ENCODE measurements at places on chromosomes 6 and 20.

DNA sequence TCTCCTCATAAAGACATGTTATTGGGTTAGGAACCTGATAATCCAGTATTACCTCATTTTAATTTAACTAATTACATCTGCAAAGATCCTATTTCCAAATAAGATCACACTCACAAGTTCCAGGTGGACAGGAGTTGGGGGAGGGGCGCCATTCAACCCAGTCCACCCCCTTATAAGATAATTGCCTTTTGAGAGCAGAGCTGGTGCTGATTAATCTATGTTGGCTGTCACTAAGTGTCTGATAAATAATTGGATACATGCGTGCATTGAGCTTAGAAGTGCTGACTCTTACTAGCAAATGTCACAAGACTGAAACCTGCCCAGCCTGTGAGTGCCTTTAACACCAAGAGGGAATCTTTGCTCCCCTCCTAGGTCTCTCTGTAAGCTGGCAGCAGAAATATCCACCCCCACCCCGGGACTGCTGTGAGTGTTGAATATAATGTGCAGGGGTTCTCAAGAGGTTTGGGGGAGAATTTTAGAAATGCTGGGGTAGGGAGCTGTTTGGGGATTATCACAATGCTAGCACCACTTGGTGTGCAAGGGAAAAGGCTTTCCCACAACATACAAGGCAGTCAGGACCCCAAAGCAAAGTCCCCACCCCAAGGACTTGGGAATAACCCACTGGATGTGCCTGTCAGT is 87.5 kb downstream of the ANKRD60 start:
- H3K27me3 ChIP-seq: peaks cover 10% of the 10 kb centered on the region
- H3K4me1 ChIP-seq: no peaks in the 10 kb centered on the region

- DNase-seq: no peak
- H3K4me1 ChIP-seq: peaks cover 39% of the 10 kb centered on the region
- peaks cover 32% of the 10 kb centered on the region for H3K36me3 ChIP-seq
- no peak overlapping the region for H3K4me3 ChIP-seq
Observed at GRCh38 chr6:157831018-157831369, 7.9 kb downstream of the SNX9 start.

- DNase-seq: no peak
- peaks cover 7% of the 10 kb centered on the region for H3K27me3 ChIP-seq
- H3K36me3 ChIP-seq: no peaks in the 10 kb centered on the region
- no peak overlapping the region for H3K4me3 ChIP-seq
Observed at GRCh38 chr6:14518515-14519217, 401.1 kb downstream of the CD83 start.

GRCh38 chr20:47843886-47844567 is 58.7 kb upstream of the SULF2 start:
- no peaks in the 10 kb centered on the region for H3K36me3 ChIP-seq
- H3K4me1 ChIP-seq: peaks cover 6% of the 10 kb centered on the region
- H3K27ac ChIP-seq: no peak overlapping the region
- no peak overlapping the region for H3K4me3 ChIP-seq
- no peak for DNase-seq
- H3K27me3 ChIP-seq: peaks cover 4% of the 10 kb centered on the region

- H3K4me1 ChIP-seq: no peaks in the 10 kb centered on the region
- no peak overlapping the region for H3K27ac ChIP-seq
- no peak for DNase-seq
- H3K36me3 ChIP-seq: peaks cover 2% of the 10 kb centered on the region
- H3K27me3 ChIP-seq: no peaks in the 10 kb centered on the region
Observed at GRCh38 chr6:80531681-80532619, 425.5 kb downstream of the BCKDHB start.

DNA sequence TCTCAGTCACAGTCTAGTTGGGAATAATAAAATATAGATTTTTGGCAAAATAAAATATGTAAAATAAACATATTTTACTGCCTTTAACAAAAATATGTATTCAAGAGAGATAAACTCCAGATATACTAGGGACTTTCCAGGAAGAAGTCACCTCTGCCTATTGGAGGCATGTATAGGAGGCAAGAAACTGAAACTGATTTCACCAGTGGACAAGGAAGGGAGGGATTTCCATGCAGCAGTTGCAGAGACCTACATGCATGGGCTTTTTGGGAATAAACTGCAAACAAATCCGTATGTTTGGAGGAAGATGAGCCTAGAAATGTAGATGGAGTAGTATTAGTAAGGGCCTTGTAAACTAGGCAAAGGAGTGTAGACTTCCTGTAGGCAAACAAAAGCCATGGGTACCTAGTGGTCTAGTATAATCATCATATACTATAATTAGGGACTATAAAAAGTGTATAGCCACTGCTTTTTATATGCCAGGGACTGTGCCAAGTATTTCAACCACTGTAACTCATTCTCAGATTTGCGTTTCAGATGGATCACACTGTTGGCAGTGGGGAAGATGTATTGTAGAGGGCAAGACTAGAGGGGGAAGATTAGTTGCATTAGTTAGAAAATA is 38.9 kb downstream of the CD109 start:
- H3K27me3 ChIP-seq: peaks cover 3% of the 10 kb centered on the region
- H3K36me3 ChIP-seq: no peaks in the 10 kb centered on the region
- H3K4me1 ChIP-seq: peaks cover 7% of the 10 kb centered on the region
- no peak for DNase-seq

DNA sequence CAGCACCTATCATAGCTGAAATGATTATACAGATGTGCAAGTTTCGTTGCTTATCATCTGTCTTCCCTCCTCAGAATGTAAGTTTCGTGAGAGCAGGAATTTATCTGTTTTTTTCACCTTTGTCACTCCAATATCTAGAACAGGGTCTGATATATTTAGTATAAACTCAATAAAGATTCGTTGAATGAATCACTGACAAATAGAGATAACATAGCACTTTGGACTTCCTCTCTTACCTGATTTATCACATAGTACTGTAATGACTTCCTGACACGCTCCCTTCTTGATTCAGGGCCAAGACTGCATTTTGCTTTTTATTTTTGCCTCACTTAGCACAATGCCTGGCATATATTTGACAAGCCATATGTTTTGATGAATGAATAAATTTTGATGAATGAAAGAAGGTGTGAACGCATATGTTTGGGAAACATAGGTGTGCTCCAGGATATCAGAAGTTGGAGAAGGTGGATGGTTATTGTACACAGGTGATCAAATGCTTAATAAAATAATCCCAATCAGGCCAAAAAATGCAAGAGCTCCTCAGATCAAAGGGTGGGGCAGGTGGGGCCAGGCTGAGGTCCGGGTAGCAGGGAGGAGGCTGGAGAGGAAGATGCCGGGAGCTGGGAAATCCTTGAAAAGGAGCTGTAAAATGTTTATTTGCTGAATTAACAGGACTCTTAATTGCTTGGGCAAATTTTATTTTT is 33.0 kb downstream of the PIM1 start:
- peak overlapping the region; percentile 82 for H3K27ac ChIP-seq
- H3K4me1 ChIP-seq: peaks cover 50% of the 10 kb centered on the region
- no peak for DNase-seq
- no peaks in the 10 kb centered on the region for H3K27me3 ChIP-seq
- peaks cover 3% of the 10 kb centered on the region for H3K36me3 ChIP-seq
- peak overlapping the region; percentile 25 for H3K4me3 ChIP-seq

DNA sequence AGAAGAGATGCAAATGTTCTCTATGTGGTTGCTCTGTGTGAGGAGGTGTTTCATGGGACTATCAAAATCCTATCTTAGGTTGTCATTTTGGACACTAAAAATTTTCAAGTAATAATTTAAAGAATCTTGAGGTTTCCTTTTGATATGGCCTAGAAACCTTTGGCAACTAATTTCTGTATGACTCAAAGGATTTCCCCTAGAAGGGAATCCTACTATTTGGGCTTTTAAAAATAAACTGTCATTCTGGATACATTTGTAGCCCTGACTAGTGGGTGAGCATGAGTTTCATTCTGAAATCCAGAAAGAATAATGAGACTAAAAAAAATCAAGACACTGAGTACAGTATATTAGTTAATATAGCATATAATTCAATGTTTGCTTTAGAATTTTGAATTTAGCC is 25.5 kb upstream of the RAB23 start:
- no peak for DNase-seq
- no peaks in the 10 kb centered on the region for H3K36me3 ChIP-seq
- H3K4me3 ChIP-seq: no peak overlapping the region
- H3K27me3 ChIP-seq: no peaks in the 10 kb centered on the region
- H3K4me1 ChIP-seq: no peaks in the 10 kb centered on the region

GRCh38 chr6:73134588-73134987 is 90.7 kb downstream of the KHDC1L start:
- H3K36me3 ChIP-seq: peaks cover 4% of the 10 kb centered on the region
- H3K27me3 ChIP-seq: no peaks in the 10 kb centered on the region
- DNase-seq: peak; percentile 36
- no peak overlapping the region for H3K4me3 ChIP-seq

GRCh38 chr20:43680981-43681380 is 14.1 kb downstream of the MYBL2 start:
- H3K27ac ChIP-seq: no peak overlapping the region
- no peak for DNase-seq
- H3K4me1 ChIP-seq: peaks cover 8% of the 10 kb centered on the region
- H3K27me3 ChIP-seq: no peaks in the 10 kb centered on the region

DNA sequence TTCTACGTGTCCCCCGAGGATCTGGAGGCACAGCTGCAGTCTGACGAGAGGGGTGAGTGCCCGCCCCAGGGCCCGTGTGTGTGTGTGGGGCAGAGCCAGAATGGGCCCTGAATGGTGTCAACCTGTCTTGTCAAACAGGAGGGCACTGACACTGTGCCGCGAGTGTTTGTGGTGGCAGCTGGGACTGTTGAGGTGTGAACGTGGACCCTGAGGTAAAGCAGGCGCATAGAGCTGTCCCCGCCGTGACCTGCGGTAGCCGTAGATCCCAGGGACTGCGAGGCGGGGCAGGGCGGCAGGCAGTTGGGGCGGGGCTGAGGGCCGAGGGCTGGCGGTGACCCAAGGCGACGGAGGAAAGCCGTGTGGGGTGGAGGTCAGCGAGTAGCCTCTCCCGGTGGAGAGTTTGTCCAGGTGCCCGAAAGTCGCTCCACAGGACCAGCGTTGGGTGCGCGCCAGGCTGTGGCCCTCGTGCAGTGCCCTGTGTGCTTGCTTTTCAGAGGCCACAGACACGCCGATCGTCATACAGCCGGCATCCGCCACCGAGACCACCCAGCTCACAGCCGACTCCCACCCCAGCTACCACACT is 25.2 kb downstream of the UCKL1 start:
- no peak overlapping the region for H3K27ac ChIP-seq
- H3K27me3 ChIP-seq: no peaks in the 10 kb centered on the region
- peaks cover 23% of the 10 kb centered on the region for H3K36me3 ChIP-seq
- DNase-seq: no peak
- H3K4me3 ChIP-seq: no peak overlapping the region
- no peaks in the 10 kb centered on the region for H3K4me1 ChIP-seq

GRCh38 chr6:71405416-71405815 is 116.8 kb downstream of the OGFRL1 start:
- no peak for DNase-seq
- no peak overlapping the region for H3K4me3 ChIP-seq
- H3K4me1 ChIP-seq: no peaks in the 10 kb centered on the region
- no peak overlapping the region for H3K27ac ChIP-seq
- no peaks in the 10 kb centered on the region for H3K36me3 ChIP-seq

DNA sequence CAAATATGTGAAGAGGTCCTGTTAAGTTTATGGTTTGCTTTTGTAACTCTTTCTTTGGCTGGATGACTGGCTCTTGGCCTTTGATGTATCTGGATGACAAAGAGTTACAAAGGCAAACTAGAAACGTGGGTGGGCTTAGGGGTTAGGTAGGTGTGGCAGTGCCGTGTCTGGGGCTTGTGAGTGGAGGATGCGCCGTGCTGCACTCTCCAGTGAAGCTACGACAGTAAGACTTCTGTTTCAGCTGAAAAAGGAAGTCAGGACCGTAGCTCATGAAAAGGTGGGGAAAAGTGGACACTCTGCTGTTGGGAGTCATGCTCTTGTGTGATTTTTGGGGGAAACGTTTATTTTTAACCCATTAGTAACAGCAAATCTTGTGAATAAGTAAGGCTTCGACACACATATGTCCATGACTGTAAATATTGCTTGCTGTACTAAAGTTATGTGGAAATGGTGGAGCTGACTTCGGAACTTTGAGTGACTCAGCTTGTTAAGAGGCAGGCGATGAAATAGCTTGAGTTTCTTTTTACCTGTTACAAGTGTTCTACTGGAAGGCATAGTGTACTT is 45.6 kb downstream of the DUSP22 start:
- peaks cover 6% of the 10 kb centered on the region for H3K36me3 ChIP-seq
- peak; percentile 49 for DNase-seq
- H3K27me3 ChIP-seq: no peaks in the 10 kb centered on the region
- peak overlapping the region; percentile 91 for H3K4me3 ChIP-seq
- H3K4me1 ChIP-seq: peaks cover 63% of the 10 kb centered on the region
- peak overlapping the region; percentile 87 for H3K27ac ChIP-seq

- no peak overlapping the region for H3K27ac ChIP-seq
- H3K4me3 ChIP-seq: no peak overlapping the region
- no peaks in the 10 kb centered on the region for H3K4me1 ChIP-seq
- H3K36me3 ChIP-seq: no peaks in the 10 kb centered on the region
Observed at GRCh38 chr20:51043811-51044210, 20.9 kb upstream of the KCNG1 start.

GRCh38 chr6:73579851-73580246 is 59.0 kb upstream of the EEF1A1 start:
- peaks cover 4% of the 10 kb centered on the region for H3K36me3 ChIP-seq
- H3K4me3 ChIP-seq: peak overlapping the region; percentile 55
- no peaks in the 10 kb centered on the region for H3K27me3 ChIP-seq
- peak overlapping the region; percentile 91 for H3K27ac ChIP-seq
- H3K4me1 ChIP-seq: peaks cover 12% of the 10 kb centered on the region
- no peak for DNase-seq

GRCh38 chr6:44000164-44000842 is 126.9 kb downstream of the MRPL14 start:
- H3K27ac ChIP-seq: peak overlapping the region; percentile 91
- H3K27me3 ChIP-seq: peaks cover 33% of the 10 kb centered on the region
- DNase-seq: peak; percentile 48
- H3K4me1 ChIP-seq: peaks cover 16% of the 10 kb centered on the region
- H3K4me3 ChIP-seq: peak overlapping the region; percentile 85

DNA sequence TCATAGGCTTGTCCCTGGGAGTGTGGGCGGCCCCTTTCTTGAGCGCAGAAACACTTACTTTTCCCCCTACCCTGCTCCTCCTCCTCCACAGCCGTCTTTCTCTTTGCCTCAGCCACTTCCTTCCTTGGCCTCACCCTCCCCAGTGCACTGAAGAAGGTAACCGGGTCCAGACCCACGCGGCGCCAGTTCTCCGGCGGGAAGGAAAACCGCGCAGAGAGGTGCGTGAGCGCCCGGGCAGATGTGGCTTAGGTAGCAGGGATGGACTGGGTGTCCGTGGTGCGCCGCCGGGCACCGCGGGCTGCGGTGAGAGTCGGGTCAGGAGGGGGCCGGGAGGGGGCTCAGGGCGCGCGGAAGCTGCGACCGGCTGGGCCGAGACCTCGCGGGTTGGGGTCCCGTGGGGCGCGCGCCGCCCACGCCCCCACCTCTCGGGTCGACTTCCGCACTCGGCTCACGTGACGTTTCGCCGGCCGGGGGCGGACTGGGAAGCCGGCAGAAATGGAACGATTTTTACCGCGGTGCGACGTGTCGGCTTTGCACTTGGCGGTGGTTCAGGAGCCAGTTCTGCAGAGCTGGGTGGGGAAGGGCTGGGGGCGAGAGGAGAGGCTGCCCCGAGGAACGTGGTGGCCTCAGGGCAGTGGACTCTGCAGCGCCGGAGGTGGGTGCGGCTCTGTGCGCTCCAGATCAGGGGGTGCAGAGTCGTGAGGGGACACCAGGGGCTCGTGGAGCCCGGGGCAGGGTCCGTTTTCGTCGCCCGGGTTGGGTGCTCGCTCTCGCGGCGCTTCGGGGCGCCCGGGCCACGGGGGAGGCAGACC is at the start of gene ABRACL:
TSS of gene ABRACL (plus strand) at position 88 of the 812 bp plus-strand sequence. CDS start 5,416 bp downstream, outside the sequence.
- peak within 1 kb of the TSS; percentile 94 for H3K27ac ChIP-seq
- DNase-seq: peak; percentile 75
- no peak within 1 kb of the TSS for H3K4me3 ChIP-seq
- peaks cover 11% of the 10 kb centered on the region for H3K36me3 ChIP-seq
- H3K4me1 ChIP-seq: peaks cover 23% of the 10 kb centered on the region
